Adrenal gland (tissue), 19 donors: ENCODE measurements at places on chromosomes 1 and 21. TPM values are rescaled to one million over a fixed set of nuclear protein-coding genes. Genes with fewer than 3 reads are reported as not detected.

DNA sequence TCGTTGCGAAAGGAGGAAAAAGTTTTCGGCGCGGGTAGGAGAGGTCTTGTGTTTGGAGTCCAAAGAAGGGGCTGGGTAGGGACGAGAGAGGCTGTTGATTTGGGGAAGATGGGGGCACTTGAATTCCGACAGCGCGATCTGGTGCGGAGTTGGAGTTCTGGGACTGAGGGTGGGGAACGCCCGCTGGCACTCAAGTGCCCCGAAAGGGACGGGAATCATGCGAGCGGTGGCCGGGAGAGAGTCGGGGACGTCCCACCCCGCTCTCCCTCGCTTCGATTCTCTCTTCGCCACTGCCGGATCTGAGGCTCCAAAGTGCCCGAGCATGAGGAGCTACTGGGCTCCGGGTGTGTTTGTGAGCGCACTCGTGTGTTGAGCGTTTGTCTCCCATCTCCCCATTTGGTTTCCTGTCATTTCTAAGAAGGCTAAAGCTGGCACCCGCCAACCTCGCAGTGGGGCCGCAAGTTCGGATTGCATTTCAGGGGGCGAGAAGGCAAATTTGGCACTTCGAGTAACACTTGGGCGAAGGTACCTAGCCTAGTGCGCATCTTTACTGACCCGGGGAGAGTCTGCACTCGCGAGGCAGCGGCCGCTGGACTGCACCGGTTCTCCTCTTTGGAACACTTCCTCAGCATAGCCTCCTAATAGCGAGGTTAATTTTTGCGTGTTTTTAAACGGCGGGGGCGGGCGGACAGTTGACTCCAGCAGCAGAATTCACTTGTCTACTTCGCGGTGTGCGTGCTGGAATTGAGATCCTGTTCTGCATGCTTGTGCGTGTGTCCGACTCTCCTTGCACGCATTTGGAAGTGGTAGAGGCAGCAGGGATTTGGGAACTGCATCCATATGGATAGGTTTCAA, 1.2 kb downstream of the CHRM3 start:
- H3K4me3 ChIP-seq: peak overlapping the region; percentile 44
- DNase-seq: no peak
- no peaks in the 10 kb centered on the region for H3K4me1 ChIP-seq
- H3K27ac ChIP-seq: no peak overlapping the region
- no peaks in the 10 kb centered on the region for H3K36me3 ChIP-seq

- no peak overlapping the region for H3K4me3 ChIP-seq
- no peak for DNase-seq
- no peak overlapping the region for H3K27ac ChIP-seq
- no peaks in the 10 kb centered on the region for H3K36me3 ChIP-seq
- peaks cover 6% of the 10 kb centered on the region for H3K27me3 ChIP-seq
Observed at GRCh38 chr1:167503626-167504466, 14.5 kb downstream of the CD247 start.

- no peaks in the 10 kb centered on the region for H3K4me1 ChIP-seq
- no peak overlapping the region for H3K27ac ChIP-seq
- H3K4me3 ChIP-seq: no peak overlapping the region
- H3K36me3 ChIP-seq: no peaks in the 10 kb centered on the region
- no peak for DNase-seq
Observed at GRCh38 chr21:37835481-37835880, 80.8 kb downstream of the KCNJ6 start.

DNA sequence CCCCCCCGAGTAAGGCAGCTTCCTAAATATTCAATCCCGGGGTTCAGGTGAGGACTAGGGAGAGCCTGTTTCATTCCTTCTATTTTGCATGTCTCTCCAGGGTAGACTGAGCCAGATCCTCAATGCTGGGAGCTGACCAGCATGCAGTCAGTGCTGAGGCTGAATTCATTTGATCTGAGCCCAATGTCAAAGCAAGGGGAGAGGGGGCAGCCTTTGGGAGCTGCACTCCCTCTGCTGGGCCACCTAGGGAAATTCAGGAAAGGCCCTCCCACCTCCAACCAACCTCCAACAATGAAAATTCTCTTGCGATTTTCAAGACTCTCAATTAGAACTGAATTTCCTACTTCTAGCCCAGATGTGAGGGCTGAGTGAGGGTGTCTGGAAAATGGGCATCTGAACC, 371.2 kb downstream of the NPHP4 start:
- H3K27ac ChIP-seq: no peak overlapping the region
- peaks cover 4% of the 10 kb centered on the region for H3K27me3 ChIP-seq
- no peak overlapping the region for H3K4me3 ChIP-seq
- no peaks in the 10 kb centered on the region for H3K36me3 ChIP-seq
- DNase-seq: no peak

DNA sequence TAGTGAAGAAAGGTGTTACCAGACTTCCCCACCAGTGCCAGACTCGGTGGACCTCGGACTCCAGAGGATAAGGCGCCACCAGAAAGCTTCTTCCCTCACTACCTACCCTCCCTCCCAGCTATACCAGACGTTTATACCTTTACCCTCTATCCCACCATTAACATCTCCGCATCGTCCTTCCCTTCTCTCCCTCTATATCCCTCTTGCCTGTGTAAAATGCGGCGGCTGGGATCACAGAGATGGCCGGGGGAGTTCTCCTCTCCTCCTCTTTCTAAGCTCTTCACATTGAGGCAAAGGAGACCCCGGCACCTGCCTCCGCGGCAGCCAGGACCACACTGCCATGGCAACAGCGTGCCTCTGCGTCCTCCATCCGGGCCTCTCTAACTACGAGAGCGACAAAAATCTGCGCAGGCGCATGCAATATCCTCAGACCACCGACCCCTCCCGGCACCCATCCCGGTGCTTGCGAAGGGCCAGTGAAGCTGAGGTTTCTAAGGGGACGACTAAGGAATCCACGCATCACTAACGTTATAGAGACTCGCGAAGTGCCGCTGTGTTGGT, at the start of gene CCDC181:
Gene CCDC181, minus strand, starts transcription at position 394 of the 561 bp plus-strand sequence. CDS start 2,547 bp downstream, outside the sequence.
- H3K4me3 ChIP-seq: peak within 1 kb of the TSS; percentile 57
- H3K27ac ChIP-seq: no peak within 1 kb of the TSS
- H3K4me1 ChIP-seq: no peaks in the 10 kb centered on the region
- no peaks in the 10 kb centered on the region for H3K36me3 ChIP-seq

GRCh38 chr1:168092566-168093355, 44.0 kb downstream of the GPR161 start:
- no peaks in the 10 kb centered on the region for H3K27me3 ChIP-seq
- no peak for DNase-seq
- H3K4me3 ChIP-seq: no peak overlapping the region
- H3K4me1 ChIP-seq: no peaks in the 10 kb centered on the region

- H3K4me3 ChIP-seq: no peak overlapping the region
- H3K4me1 ChIP-seq: peaks cover 8% of the 10 kb centered on the region
- H3K27me3 ChIP-seq: no peaks in the 10 kb centered on the region
- no peak overlapping the region for H3K27ac ChIP-seq
Observed at GRCh38 chr1:151287767-151288500, 5.8 kb downstream of the ZNF687 start.

DNA sequence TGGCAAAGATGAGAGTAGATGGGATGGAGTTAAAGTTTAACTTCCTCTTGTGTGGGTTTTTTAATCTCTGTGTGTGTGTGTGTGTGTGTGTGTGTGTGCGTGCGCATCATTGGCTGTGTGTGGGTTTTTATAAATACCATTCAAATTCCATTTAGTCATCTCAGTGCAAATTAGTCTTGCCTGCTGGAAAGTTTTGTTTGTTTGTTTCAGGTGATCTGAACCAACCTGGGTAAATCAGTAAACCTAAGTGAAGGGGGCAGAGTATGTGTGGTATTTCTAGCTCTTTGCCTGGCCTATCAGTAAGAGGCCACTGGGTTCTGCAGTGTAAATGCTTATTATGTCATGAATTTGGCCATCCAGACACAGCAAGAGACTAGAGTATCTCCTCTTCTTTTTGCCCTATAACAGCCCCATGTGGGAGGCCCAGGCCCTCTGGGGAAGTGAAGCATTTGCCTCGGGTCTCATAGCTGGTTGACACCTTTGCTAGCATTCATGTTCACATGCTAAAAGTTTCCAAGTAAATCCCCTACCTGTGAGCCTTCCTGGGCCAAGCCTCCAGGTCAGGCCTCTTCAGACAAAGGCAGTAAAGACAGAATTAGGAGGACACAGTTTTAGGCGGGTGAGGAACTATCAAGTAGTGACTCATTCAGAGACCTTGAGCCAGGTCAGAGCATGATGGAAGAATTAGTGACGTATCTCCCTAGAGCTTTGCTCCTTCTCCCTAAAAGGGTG, 14.7 kb downstream of the INTS3 start:
- H3K27me3 ChIP-seq: no peaks in the 10 kb centered on the region
- peak overlapping the region; percentile 79 for H3K27ac ChIP-seq
- no peak overlapping the region for H3K4me3 ChIP-seq
- no peaks in the 10 kb centered on the region for H3K36me3 ChIP-seq
- peak; percentile 68 for DNase-seq

- no peak for DNase-seq
- H3K27ac ChIP-seq: no peak overlapping the region
- no peak overlapping the region for H3K4me3 ChIP-seq
- no peaks in the 10 kb centered on the region for H3K4me1 ChIP-seq
Observed at GRCh38 chr21:20311234-20311787, 686.9 kb upstream of the NCAM2 start.

DNA sequence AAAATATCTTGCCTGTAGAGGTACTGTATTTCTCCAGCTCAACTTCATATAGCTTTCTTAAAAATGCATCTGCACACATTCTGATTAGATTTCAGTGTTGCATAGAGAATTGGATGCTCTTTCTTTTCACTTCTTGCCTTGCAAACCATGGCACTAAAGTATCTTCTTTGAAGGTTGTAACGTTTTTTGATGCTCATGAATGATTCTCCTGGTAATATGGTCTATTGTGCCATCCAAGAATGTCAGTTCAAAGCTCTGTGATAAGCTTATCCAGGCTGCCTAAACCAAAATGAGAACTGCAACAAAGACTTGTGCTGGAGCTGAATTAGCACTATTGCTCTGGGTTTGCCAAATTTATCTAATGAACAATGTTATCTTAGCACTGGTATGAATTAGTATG, 1.9 kb downstream of the SGIP1 start:
- no peak overlapping the region for H3K27ac ChIP-seq
- H3K27me3 ChIP-seq: no peaks in the 10 kb centered on the region
- DNase-seq: no peak
- no peak overlapping the region for H3K4me3 ChIP-seq
- H3K4me1 ChIP-seq: no peaks in the 10 kb centered on the region

DNA sequence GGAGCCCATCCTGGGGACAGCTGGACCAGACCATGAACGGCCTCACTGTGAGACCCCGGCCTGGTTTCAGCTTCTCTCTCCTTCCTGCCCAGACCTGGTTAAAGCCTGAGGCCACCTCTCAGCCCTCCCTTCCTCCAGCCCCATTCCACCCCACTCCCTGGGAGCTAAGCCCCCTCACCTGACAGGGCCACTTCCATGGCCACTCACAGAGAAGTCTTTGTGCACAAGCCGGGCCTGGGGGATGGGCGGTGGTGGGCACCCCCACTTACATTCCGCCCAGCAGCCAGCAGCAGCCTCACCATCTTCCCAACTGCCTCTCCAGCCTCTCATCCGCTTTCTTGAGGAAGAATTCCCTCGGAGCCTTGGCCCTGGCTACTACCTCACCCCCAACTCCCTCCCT, 40.4 kb downstream of the RHBG start:
- no peaks in the 10 kb centered on the region for H3K36me3 ChIP-seq
- H3K4me3 ChIP-seq: no peak overlapping the region
- H3K27me3 ChIP-seq: peaks cover 18% of the 10 kb centered on the region
- H3K4me1 ChIP-seq: no peaks in the 10 kb centered on the region
- H3K27ac ChIP-seq: no peak overlapping the region

DNA sequence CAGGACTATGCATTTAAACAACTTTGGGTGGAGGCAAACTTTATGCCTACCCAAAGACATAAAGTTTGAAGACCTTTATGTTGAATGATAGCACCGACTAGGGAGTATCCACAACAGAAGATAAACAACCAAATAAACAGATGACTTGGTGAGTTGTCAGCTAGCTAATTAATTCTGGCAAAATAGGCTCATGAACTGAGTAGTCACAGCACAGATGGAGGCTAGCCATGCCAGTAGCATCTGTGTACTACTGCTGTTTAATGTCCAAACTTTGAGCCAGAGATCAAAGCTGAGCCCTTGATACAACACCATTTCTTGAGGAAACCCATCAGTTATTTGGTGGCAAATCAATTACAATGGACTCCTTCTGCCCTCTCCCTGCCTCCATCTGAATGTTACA, 40.3 kb upstream of the CCDC190 start:
- H3K4me1 ChIP-seq: no peaks in the 10 kb centered on the region
- no peak overlapping the region for H3K4me3 ChIP-seq
- H3K36me3 ChIP-seq: no peaks in the 10 kb centered on the region
- H3K27ac ChIP-seq: no peak overlapping the region

- H3K36me3 ChIP-seq: no peaks in the 10 kb centered on the region
- no peak overlapping the region for H3K4me3 ChIP-seq
- H3K27me3 ChIP-seq: no peaks in the 10 kb centered on the region
- DNase-seq: no peak
Observed at GRCh38 chr1:235265900-235266299, 62.1 kb downstream of the ARID4B start.

- peak overlapping the region; percentile 81 for H3K27ac ChIP-seq
- no peaks in the 10 kb centered on the region for H3K27me3 ChIP-seq
- DNase-seq: no peak
- H3K36me3 ChIP-seq: no peaks in the 10 kb centered on the region
Observed at GRCh38 chr1:94069919-94070285, 51.0 kb downstream of the ABCA4 start.

DNA sequence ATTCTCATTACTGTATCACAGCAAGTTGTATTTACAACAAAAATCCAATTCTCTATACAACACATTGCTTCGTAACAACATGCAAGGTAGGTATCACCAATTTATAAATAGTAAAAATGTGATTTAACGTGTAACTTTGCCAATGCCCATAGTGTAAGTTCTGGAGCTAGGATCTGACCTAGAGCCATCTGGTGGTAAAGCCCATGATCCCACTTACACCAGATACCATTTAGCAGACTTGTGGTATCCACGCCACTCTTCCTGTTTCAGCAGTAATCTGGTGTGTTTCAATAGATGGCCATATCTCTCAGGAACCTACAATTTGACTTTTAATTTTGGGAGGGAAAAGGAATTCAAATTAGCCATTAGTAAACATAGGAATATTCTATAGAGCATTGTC, 10.2 kb downstream of the SETSIP start:
- H3K27me3 ChIP-seq: no peaks in the 10 kb centered on the region
- no peak for DNase-seq
- no peaks in the 10 kb centered on the region for H3K36me3 ChIP-seq
- H3K27ac ChIP-seq: no peak overlapping the region
- H3K4me1 ChIP-seq: no peaks in the 10 kb centered on the region

GRCh38 chr1:185495898-185496297, 178.9 kb upstream of the IVNS1ABP start:
- no peak overlapping the region for H3K27ac ChIP-seq
- H3K36me3 ChIP-seq: no peaks in the 10 kb centered on the region
- H3K4me3 ChIP-seq: no peak overlapping the region
- no peak for DNase-seq
- no peaks in the 10 kb centered on the region for H3K27me3 ChIP-seq

MYCL gene
- 0.53 TPM for total RNA-seq

CD1E gene
- total RNA-seq: not detected

AMPD1 gene
- not detected for total RNA-seq

NES gene
- 10.2 TPM for total RNA-seq

ZYG11A gene
- not detected for total RNA-seq

CRYBG2 gene
- not detected for total RNA-seq

AQP10 gene
- 0.06 TPM for total RNA-seq

C1orf94 gene
- total RNA-seq: not detected
